ENCODE measurements at places on chromosomes 2 and 18.
A peak's percentile ranks its signal among the peaks of the same experiment; 100 is the strongest.

DNA sequence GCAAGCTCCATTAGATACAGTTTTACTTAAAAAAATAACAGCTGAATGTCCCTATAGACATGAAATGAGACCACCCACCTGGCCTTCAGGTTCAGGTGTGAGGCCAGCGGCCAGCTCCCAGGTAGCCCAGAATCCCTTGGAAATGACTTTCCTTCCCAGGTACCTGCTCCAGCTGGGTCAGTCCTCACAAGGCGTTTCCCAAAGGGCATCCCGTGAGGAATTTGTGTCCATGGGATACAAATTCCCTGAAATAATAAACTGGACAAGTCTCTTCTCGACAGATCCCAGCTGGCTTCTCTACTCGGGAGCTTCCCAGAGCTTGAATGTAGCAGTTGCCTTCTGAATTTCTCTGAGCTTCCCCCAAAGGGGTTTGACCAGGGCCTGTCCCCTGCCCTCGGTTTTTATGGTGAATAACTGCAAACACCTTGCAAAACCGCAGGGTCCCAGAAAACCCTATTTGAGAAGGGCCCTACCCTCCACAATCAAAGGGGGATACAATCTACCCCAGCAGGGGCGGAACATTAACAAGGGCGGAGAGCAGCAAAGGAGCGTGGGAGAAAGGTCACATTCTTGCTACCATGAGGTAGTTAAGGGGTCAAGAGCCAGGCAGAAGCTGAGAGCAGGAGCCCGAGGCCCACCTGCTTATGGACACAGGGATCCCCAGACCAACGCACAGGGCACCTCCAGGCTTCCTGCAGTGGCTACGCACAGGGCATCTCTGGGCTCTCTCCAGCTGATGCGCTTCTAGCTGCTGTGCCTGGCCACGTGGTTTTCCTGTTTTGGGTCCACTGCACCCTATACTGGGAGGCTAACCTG, 107.7 kb downstream of the HDAC4 start:
- DNase-seq, result no peak

- no peak for DNase-seq
Measured at GRCh38 chr2:9310798-9311197, 104.2 kb downstream of the ASAP2 start.

- no peak for DNase-seq
Measured at GRCh38 chr2:119184512-119184911, 26.0 kb upstream of the C1QL2 start.

DNA sequence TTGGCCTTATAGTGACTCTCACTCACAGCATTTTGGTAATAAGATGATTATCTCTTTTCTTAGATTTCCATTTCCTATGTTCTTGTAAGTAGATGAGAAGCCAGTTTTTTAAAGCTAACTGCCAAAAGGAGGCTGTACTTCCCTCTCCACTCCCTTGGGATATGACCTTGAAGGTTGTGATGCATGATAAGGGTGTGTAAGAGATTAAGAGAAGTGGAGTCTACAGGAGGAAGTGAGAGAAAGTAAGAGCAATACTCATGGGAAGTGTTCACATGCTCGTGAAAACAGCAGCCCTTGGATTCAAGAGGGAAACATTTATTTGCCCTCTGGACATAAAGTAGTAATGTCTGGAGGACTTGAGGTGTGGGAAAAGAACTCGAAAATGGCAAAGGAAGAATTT, 171.5 kb downstream of the EVA1A start:
- DNase-seq, result no peak

DNA sequence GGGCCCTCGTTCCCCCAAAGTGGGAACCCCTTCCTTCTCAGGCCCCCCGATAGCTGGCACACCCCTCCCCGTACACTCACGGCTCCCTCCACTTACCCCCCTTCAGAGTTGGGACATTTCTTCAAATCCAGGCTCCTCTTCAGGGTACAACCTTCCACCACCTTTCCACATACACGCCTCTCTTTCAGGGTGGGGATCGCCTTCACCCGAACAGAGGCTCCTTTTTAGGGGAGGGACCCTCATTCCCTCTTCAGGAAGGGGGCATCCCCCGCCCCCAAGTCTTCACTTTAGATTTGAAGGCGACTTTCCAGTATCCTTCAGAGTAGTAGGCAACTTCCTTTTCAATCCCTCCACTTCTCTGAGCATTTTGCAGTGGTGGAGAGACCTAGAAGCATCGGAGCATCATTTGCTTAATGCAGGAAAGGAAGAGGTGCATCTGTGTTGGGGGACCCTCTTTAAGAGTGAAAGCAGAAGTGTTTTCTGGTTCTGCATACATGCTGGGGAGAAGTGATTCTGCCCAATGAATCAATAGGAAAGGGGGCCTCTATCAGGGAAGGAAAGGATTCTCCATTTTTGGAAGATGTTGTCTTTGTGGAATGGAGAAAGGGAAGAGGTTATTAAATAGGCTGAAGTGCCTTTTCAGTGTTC, 845 bp downstream of the EML4 start:
- DNase-seq, result no peak

GRCh38 chr2:234679741-234680687, 183.1 kb upstream of the ARL4C start:
- DNase-seq, result no peak

DNA sequence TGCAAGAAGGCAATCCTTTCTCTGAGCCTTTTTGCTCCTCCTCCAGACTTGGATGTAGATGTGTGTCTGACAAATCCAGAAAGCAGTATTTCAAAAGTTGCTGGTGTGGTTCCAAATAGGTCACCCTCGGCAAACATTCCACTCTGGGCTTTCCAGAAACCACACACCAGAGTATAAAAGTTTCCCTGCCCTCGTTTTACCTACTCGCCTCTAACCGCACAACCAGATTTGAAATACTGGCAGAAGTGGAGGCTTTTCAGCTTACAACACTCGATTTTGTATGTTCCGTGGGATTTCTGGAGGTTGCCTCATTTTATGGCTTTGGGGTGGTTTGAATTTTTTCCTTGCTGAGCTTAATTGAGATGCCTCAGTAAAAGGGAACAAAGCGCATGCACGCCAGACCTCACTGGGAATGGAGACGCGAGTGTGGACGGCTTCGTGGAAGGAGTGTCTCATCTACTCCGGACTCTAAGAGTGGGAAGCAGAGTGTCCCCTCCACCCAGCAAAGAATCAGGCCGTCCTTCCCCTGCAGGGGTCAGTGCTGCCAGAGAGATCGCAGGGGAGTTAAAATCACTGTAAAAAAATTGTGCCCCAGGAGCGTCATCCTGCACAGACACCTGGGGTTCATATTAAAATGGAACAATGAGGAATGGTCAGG, 44.0 kb upstream of the RPL31 start:
- no peak for DNase-seq

- no peak for DNase-seq
Measured at GRCh38 chr18:24402209-24402785, 4.7 kb upstream of the OSBPL1A start.

DNA sequence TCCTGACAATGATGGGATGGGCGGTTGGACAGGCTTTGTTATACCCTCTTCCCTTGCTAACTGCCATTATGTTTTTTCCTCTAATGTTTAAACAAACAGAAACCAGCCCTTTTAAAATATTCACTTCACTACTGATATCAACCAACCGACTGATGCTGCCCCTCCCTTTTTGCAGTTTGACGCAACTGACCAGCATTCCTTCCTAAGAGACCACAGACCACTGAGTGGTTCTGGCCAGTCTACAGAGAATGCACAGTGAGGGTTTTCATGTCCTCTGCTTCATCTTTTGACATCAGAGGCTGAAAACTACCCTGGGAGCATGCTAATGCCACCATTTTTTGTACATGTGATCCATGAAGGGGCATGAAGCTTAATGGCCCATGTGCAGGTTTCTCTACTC, 85.3 kb downstream of the CYP26B1 start:
- no peak for DNase-seq

DNA sequence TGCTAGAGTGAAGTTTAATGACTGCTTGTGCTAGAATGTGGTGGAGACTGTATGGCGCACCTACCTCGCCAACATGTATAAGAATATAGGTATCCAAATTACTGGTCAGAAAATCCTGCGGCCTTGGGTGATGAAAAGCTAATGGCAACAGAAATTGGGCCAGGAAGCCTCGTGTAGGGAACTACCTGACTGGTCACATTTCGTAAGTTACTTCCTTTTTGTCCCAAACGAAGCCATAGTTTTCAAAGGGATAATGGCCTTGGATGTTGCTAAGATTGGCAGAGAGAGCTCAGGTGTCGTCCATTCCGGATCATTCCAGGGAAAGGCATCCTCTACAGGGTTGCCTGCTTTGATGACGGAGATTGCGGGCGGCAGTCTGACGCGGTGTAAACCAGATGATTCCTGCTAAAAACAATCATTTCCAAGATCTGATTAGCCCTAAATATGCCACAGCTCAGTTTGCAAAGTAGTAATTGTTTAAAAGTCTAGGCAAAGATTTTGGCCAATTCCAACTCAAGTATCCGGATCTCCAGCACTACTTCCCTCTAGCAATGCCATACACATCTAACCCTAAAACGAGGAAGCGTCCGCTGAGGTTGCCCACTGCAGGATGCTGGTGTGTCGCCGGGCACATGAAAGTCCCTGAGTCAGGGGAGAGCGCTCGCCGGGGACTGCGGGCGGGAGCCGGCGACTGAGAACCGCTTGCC, 708 bp upstream of the MALT1 start:
- no peak for DNase-seq

DNA sequence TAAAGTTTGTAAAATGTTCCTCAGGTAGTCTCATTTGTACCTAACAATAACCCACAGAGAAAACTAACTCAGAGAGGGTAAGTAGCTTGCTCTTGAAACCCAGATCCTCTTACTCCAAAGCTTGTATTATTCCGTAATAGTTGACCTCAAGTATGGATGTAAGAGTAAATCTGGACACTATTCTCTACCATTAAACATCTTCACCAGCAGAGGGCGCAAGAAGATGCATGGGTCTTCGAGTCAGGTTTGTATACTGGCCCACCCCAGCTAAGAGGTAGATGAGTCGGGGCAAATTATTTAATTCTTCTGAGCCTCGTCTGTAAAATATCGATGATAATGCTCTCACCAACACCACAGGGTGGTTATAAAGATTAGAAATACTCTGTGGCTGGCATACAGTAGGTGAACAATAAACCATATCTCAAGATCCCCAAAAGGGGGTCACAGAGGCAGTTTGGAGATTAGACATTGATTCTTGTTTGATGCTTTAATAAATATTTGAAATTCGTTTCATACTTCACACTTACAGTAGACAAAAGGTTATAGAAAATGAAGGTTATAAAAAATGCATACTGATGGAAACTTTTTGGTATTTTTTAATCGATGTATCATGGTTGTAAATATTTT, 3.5 kb upstream of the CABLES1 start:
- DNase-seq, result peak; percentile 85

DNA sequence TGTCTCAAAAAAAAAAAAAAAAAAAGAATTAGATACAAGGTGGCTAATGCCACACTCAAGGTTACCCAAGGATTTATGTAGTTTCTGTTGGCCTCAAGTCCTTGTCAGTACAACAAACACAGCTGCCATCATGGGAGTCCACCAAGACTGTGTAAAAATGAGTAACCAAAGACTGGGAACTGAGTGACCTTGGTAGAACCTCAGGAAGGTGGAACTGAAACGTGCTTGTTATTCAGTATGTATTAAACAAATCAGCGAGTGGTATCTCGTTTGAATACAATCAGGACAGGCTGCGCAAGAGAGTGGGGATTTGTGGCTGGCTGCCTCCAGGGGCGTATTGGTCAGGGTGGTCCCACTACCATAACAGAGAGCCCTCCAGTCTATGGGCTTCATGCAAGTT, 1.6 kb upstream of the SFTPB start:
- no peak for DNase-seq

- no peak for DNase-seq
Measured at GRCh38 chr2:9809064-9809356, 34.3 kb upstream of the TAF1B start.

DNA sequence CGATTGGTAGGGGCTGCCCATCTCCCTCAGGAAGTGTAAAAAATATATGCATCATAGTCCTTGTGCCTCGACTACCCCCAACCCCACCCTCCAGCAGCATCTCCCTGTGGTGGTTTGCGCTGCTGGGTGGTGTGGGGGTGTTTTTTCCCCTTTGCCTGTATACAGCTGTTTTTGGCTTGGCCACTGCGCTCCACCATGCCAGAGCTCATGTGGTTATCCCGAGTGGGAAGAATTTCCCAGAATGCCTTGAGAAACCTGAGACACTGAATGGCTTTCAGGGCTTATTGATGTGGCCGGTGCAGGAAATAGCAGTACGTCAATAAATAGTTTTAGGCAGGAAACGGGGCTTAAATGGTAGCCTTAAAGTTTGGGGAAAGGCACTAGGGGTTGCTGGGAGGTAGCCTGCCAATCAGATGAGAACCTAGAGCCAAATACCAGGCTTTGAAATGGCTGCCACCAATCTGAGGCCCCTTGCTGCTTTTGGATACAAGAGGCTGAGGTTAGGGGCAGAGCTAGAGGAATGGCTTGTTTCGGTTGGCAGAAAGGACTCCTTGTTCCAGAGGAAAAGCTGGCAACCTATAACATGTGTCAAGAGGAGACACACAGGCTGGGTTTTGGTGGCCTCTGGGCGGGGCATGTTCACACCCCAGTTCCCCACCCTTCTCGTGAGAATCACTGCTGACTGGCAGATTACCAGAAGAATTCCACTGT, 144.1 kb downstream of the SMAD7 start:
- no peak for DNase-seq
